ENCODE measurements at places on chromosomes 2 and 18.
A peak's percentile ranks its signal among the peaks of the same experiment; 100 is the strongest.

- DNase-seq: no peak
Observed at GRCh38 chr2:100008956-100009355, 133.4 kb downstream of the AFF3 start.

GRCh38 chr18:71301596-71301995 is 1012.8 kb downstream of the SOCS6 start:
- no peak for DNase-seq

- DNase-seq: no peak
Observed at GRCh38 chr2:238106339-238106697, 6.2 kb downstream of the ESPNL start.

DNA sequence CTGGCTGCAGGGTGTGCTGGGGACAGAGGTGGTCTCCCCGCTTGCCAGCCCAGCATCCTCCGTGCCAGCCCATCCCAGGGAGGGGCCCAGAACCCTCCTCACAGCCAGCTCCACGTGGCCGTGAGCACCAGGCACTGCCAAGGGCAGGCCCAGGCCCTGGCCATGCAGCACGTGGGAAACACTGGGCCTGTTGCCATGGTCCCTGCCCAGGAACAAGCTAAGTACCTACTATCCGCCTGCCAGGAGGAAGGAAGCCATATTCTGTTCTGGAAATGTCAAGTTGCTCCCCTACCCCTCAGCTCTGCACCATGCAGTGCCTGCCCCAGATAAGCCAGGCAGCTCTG is 250.6 kb downstream of the CYP26B1 start:
- no peak for DNase-seq

GRCh38 chr2:5742126-5742525 is 49.9 kb downstream of the SOX11 start:
- no peak for DNase-seq

DNA sequence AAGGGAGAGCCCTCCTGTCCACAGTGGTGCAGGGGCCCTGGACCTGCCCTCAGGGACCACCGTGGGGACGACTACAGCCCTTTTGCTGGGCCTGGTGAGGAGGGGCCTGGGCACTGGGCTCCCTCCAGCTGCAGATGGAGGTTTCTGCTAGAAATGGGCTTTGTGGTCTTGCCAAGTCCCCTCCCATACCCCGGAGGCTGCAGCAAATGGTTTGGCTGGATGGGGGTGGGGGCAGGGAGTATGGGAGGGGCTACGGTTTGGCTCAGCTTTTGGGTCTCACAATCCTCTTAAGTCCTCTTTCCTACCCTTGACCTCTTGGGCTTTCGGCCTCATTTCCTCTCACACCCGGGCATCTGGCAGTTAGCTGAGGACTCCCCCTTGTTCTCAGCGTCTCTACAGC is 21.7 kb downstream of the TET3 start:
- peak; percentile 38 for DNase-seq

- no peak for DNase-seq
Observed at GRCh38 chr2:55843096-55843993, 80.2 kb downstream of the EFEMP1 start.

DNA sequence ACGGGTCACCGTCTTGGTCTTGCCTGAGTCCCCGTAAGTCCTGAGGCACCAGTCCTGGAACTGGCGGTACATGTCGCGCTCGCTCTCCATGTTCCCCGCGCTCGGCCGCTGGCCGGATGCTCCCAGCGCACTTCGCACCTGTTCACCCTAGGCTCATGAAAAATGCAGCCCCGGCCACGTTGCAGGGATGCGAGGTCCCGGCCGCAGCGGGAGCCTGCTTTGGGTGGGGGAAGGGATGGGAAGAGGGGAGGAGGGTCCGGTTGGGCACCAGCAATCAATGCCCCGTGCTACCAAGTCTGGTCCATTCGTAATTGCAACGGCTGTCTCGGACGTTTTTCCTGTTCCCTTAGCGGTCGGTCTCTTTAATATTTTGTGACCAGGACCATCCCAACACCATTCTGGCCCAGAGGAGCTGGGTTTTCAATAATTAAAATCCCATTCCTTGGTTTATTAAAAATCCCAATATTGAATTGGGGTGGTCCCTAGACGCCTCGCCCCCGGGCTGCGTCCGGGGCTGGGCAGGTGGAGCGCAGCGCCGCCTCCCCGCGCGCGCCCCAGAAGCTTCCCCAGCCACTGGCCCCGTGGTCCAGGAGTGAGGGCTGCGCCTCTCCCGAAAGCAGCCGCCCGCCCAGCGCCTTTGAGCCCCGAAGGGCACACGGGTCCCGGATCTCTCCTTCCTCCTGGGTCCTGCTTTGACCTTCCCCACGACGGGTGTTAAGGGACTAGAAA is 1.4 kb downstream of the NOL4 start:
- DNase-seq: no peak

DNA sequence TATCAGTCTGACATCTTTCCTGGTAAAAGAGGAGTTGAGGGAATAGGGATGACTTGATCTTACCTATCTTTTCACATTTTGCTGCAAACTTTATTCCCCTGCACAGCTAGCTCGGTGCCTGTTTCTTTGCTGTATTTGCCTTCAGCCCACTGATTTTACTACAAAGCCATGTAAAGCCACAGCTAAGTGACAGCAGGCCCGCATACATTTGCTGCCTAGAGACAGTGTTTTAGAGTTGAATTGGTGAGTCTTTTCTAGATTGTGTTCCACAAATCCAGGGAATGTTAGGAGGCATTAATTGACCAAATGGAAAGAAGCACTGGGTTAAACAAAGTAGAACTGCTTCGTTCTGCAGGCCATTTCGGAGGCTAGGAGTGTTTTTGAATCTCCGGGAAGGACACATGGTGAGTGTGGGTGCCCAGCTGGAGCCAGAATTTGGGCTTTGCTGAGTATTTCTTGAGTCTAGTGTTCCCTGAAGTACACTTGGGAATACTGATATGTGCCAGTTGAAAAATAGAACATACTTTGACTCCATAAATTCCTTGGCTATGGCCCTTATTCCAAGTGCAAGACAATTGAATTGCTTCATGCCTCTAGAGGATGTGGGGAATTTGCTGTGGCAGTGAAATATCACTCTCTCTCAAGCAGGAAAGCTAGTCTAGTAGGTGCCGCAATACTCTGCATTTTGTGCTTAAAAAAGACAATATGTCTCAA is 329.8 kb downstream of the PTPRM start:
- DNase-seq: no peak

GRCh38 chr2:190891889-190892288 is 11.3 kb downstream of the GLS start:
- DNase-seq: no peak

DNA sequence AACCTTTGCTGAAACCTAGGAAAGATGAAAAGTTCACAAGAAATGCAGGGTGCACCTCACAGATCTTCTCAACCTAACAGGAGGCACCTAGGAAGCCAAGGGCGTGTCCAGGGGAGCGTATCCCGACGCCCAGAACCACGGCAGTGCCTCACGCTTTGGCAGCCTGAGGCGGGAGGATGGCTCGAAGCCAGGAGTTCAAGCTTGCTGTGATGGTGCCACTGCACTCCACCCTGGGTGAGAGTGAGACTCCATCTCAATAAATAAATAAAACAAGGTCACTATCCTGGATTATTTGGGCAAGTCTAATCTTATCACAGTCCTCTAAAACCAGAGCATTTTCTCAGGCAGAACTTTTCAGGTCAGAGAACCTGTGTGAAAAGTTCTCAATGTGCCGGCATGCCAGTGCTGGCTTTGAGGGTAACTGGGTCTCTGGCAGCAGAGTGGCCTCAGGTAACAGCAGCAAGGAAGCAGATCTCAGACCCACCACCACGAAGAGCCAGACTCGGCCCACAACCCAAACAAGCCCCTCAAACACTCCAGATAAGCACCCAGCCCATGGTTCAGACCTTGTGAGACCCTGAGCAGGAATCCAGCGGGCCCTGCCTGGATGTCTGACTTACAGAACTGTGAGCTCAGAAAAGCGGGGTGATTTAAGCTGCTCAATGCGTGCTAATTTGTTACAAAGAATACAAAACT is 11.7 kb downstream of the HSBP1L1 start:
- DNase-seq: no peak

DNA sequence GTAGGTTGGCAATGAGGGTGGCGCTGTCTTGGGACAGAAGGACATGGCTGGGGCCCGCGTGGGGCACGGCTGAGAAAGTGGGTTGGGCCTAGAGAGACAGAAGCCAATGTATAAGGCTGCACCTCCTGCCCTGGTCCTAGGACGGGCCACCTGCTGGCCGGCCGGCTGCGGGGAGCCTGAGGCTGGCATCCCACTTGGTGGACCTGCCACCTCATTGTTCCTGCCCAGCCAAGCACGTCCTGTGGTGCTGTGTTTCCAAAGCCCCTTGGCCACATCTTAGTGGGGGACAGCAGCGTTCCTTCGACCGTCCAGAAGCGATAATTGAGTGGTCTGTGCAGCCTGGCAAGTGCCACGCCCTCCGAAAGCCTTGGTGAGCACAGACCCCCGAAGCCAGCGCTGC is 223.9 kb downstream of the LDLRAD4 start:
- DNase-seq: no peak
